ENCODE measurements at places on chromosomes 5 and 9.

- H3K27ac ChIP-seq, result no peak overlapping the region
- H3K4me1 ChIP-seq, result no peaks in the 10 kb centered on the region
- no peaks in the 10 kb centered on the region for H3K27me3 ChIP-seq
- H3K4me3 ChIP-seq, result no peak overlapping the region
Observed at GRCh38 chr5:17260549-17260948, 43.1 kb downstream of the BASP1 start.

GRCh38 chr9:112555101-112555643 is 68.5 kb downstream of the KIAA1958 start:
- H3K27me3 ChIP-seq, result no peaks in the 10 kb centered on the region
- H3K4me1 ChIP-seq, result peaks cover 21% of the 10 kb centered on the region
- no peaks in the 10 kb centered on the region for H3K36me3 ChIP-seq
- no peak overlapping the region for H3K27ac ChIP-seq

DNA sequence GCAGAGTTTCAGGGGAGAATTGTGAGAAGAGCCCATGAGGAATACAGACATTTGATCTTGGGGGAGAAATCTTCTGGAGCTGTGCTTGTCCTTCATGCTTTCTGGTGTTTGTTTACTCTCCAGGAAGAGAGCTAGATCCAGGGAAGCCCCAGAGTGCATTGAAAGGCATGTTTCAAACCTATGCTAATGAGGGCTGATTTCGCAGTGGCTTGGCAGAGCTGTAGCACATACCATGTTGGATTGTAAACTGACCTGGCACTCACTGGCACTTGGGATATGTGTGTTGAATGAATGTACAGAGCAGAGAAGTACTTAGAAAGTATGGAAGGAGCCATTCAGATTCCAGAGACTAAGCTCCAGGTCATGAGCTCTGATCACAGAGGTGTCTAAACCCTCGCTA is 30.9 kb downstream of the TNFSF8 start:
- no peaks in the 10 kb centered on the region for H3K4me1 ChIP-seq
- H3K36me3 ChIP-seq, result no peaks in the 10 kb centered on the region
- no peaks in the 10 kb centered on the region for H3K27me3 ChIP-seq
- DNase-seq, result no peak
- H3K27ac ChIP-seq, result no peak overlapping the region
- H3K4me3 ChIP-seq, result no peak overlapping the region

DNA sequence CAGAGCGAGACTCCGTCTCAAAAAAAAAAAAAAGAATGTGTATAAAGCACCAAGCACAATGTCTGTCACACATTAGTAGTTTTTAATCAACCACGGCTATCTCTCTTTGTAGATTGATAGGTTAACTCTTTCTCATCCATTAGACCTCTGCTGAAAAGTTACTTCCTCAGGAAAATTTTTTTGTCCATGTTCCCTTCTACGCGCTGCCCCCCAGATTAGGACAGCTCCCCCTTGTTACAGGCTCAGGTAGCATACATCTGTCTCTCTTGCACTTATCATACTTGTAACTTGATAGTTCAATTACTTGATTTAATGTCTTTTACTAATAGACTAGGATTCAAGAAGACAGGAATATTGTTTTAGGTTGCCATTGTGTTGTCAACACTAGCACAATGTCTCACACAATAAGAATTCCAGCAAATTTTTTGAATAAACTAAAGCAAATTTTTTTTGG is 1.5 kb downstream of the SPDL1 start:
- no peaks in the 10 kb centered on the region for H3K27me3 ChIP-seq
- peaks cover 2% of the 10 kb centered on the region for H3K4me1 ChIP-seq
- no peak for DNase-seq
- H3K4me3 ChIP-seq, result no peak overlapping the region
- no peak overlapping the region for H3K27ac ChIP-seq
- H3K36me3 ChIP-seq, result peaks cover 4% of the 10 kb centered on the region

- no peak for DNase-seq
- H3K4me1 ChIP-seq, result no peaks in the 10 kb centered on the region
- H3K27me3 ChIP-seq, result no peaks in the 10 kb centered on the region
- H3K27ac ChIP-seq, result no peak overlapping the region
- H3K36me3 ChIP-seq, result no peaks in the 10 kb centered on the region
- no peak overlapping the region for H3K4me3 ChIP-seq
Observed at GRCh38 chr9:82957529-82958379, 105.2 kb downstream of the RASEF start.

- no peak overlapping the region for H3K27ac ChIP-seq
- peaks cover 4% of the 10 kb centered on the region for H3K36me3 ChIP-seq
- no peak overlapping the region for H3K4me3 ChIP-seq
- H3K4me1 ChIP-seq, result no peaks in the 10 kb centered on the region
- DNase-seq, result peak; percentile 25
Observed at GRCh38 chr9:117718085-117718484, 13.9 kb downstream of the TLR4 start.

DNA sequence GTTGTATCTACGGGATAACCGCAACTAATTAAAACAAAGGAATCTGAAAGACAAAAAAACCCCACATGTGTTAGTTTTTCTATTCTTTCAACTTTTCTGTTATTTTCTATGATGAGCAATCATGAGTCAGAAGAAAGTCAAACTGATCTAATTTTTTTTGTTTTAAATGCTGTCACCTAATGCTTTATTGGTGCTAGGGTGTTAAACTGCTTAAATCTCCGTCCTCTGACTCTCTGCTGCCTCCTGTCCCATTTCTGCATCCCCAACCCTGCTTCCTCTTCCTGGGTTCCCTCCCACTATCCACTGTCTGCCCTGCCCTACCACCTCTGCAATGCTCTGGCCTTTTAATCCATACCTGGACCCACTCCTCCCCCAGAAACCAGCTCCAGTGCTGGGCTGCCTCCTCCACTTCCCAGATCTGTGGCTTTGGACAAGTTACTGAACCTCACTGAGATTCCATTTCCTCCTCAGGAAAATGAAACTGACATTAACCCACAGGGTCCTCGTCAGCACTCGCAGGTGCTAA is 15.7 kb downstream of the PTPN3 start:
- no peaks in the 10 kb centered on the region for H3K4me1 ChIP-seq
- no peak for DNase-seq
- H3K27me3 ChIP-seq, result no peaks in the 10 kb centered on the region
- no peak overlapping the region for H3K27ac ChIP-seq

GRCh38 chr9:99058964-99059921 is 45.7 kb upstream of the TGFBR1 start:
- no peaks in the 10 kb centered on the region for H3K27me3 ChIP-seq
- H3K4me1 ChIP-seq, result peaks cover 2% of the 10 kb centered on the region
- peak overlapping the region; percentile 73 for H3K27ac ChIP-seq
- DNase-seq, result no peak

DNA sequence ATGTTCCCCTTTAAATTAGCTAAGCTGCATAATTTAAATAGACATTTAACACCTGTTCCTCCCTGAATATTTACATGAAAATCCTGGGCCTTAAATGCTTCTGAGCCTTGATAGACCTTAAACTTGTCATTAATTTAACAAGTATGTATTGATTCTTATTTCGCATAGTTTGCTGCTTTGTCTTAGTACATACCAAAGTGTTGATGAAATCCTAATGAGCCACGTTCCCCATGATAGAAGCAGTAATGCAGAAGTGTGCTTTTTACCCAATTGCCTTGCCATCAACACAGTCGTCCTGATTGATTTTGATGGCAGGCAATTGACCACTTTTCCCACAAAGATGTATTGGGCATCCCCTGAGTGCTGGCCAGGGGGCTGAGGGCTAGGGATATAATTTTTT is 213.5 kb downstream of the SGCD start:
- H3K4me1 ChIP-seq, result peaks cover 4% of the 10 kb centered on the region
- no peak for DNase-seq
- no peaks in the 10 kb centered on the region for H3K27me3 ChIP-seq
- H3K36me3 ChIP-seq, result no peaks in the 10 kb centered on the region
- no peak overlapping the region for H3K4me3 ChIP-seq

- no peak overlapping the region for H3K4me3 ChIP-seq
- no peaks in the 10 kb centered on the region for H3K27me3 ChIP-seq
- H3K27ac ChIP-seq, result no peak overlapping the region
- DNase-seq, result no peak
- no peaks in the 10 kb centered on the region for H3K4me1 ChIP-seq
Observed at GRCh38 chr9:17437813-17438212, 141.1 kb upstream of the SH3GL2 start.

GRCh38 chr5:34045996-34046395 is 3.0 kb upstream of the C1QTNF3 start:
- H3K36me3 ChIP-seq, result no peaks in the 10 kb centered on the region
- H3K4me1 ChIP-seq, result peaks cover 40% of the 10 kb centered on the region
- no peak overlapping the region for H3K27ac ChIP-seq
- no peak overlapping the region for H3K4me3 ChIP-seq
- no peak for DNase-seq
- H3K27me3 ChIP-seq, result no peaks in the 10 kb centered on the region

GRCh38 chr5:141510850-141511601 is 22.1 kb downstream of the PCDHGC5 start:
- H3K4me1 ChIP-seq, result peaks cover 23% of the 10 kb centered on the region
- H3K4me3 ChIP-seq, result no peak overlapping the region
- DNase-seq, result no peak
- peaks cover 23% of the 10 kb centered on the region for H3K36me3 ChIP-seq
- H3K27ac ChIP-seq, result peak overlapping the region; percentile 20
- H3K27me3 ChIP-seq, result no peaks in the 10 kb centered on the region

DNA sequence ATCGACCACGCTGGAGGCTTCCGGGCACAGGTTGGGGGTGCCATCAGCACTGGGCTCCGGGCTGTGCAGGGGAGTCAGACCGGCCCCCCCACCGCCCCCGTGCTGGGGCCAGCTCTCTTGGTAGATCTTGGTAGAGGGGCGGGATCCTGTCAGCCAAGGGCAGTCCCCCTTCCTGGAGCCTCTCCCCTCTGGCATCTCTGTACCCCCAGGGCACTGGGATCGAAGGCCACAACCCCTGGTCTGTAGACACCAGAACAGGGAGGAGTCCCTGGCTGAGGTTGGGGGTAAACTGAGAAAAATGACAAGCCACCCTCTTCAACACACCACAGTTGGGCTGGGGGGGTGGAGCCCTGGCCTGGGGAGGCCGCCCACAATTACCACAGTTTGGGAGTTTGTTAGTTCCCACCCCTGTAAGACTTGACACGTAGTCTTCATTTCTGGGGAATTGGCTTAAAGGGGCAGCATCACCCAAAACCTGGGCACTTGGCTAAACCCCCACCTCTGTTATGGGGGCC is 882 bp downstream of the CERCAM start:
- DNase-seq, result no peak
- peaks cover 11% of the 10 kb centered on the region for H3K4me1 ChIP-seq
- no peaks in the 10 kb centered on the region for H3K27me3 ChIP-seq

DNA sequence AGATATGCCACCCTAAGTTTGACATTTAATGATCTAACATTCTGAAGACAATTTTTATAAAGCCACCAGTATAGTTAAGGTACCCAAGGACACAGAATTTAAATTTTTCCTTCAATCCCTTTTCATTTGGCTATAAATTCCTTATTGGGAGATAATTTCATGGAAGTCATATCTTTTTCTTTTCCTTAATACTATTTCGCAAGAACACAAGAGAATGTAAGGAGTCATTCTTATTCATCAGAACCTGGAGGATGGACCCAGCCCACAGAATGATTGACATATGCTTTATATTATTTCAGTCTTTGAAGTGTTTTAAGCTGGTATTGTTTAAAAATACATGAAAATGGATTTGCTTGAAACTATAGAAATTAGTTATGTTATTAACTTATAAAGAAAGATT is 79.6 kb downstream of the DROSHA start:
- H3K4me3 ChIP-seq, result no peak overlapping the region
- H3K4me1 ChIP-seq, result no peaks in the 10 kb centered on the region
- no peaks in the 10 kb centered on the region for H3K27me3 ChIP-seq
- no peak overlapping the region for H3K27ac ChIP-seq
- peaks cover 29% of the 10 kb centered on the region for H3K36me3 ChIP-seq

- peak; percentile 91 for DNase-seq
- H3K4me1 ChIP-seq, result peaks cover 4% of the 10 kb centered on the region
- peaks cover 27% of the 10 kb centered on the region for H3K27me3 ChIP-seq
- no peak overlapping the region for H3K27ac ChIP-seq
Observed at GRCh38 chr9:131277910-131278701, 1.8 kb upstream of the FAM78A start.

DNA sequence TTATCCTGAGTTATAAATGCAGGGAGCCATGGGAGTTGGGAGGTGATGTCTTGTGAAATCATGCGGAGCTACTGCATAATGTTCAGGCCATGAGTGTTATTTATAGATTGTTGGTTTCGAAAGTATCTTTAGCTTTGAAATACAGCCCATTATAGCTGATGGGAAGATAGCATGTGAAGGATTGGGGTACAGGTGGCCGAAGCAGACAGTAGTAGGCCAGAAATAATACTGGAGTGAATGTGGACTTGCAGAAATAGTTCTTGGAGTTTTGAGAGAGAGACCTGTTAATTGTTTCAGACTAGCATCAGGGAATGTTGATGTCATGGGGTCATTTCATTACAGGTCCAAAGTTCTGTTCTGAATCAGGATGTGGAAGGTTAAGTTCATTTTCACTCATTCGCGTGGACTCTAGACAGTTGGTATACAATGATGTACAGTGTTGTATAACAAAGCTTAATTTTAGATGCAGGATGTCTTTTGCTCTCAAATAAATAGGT is 3.8 kb downstream of the ATP6V1G1 start:
- no peak overlapping the region for H3K4me3 ChIP-seq
- peaks cover 31% of the 10 kb centered on the region for H3K36me3 ChIP-seq
- H3K27me3 ChIP-seq, result no peaks in the 10 kb centered on the region
- peak overlapping the region; percentile 34 for H3K27ac ChIP-seq

DNA sequence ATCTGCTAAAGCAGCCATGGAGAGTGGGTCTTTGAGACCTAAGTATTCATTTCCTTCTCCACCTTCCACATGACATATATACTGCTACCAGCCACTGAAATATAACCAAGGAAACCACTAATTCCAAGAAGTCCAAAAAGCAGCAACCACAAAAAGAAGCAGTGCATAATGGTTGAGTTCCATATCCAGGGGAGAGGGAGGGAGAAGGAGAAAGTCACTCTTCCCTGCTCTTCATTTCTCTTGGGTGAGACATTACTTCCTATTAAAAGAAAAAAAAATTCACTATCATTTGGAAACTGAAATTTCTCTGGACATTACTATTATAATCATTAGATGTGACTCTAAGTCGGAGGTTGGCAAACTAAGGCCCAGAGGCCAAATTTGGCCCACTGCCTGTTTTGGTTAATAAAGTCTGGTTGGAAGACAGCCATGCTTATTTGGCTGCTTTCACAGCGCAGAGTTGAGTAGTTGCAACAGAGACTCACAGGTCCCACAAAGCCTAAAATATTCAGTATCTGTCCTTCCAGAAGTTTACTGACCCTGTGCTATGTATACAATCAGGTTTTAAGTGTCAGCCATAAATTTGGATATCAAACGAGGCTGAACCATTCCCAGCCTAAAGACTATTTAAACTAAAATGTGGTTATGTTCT is 168.6 kb downstream of the MPDZ start:
- H3K27ac ChIP-seq, result no peak overlapping the region
- peaks cover 28% of the 10 kb centered on the region for H3K4me1 ChIP-seq

DNA sequence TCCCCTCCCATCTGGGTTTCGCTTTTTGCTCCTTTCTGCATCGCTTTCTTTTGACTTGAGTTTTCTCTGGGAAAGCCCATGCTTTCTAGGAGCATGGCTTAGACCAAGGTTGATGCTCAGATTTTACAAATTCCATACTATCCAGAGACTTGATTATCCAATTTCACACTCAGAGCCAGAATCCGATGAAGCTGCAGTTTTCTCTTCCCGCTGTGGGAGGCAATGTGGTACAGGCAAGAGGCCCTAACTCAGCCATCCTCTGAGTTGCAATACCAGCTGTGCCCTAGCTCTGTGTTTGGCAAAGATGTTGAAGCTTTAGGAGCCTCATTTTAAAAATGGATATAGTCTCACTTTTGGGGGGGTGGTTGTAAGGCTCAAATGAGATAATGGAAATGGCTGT is 85.1 kb downstream of the BRINP1 start:
- H3K27me3 ChIP-seq, result peaks cover 15% of the 10 kb centered on the region
- no peak overlapping the region for H3K27ac ChIP-seq
- DNase-seq, result no peak
- H3K4me3 ChIP-seq, result no peak overlapping the region
- H3K4me1 ChIP-seq, result no peaks in the 10 kb centered on the region
- H3K36me3 ChIP-seq, result no peaks in the 10 kb centered on the region

Data from lung (tissue), 17 donors.